ENCODE measurements at places on chromosomes 1 and 21.

DNA sequence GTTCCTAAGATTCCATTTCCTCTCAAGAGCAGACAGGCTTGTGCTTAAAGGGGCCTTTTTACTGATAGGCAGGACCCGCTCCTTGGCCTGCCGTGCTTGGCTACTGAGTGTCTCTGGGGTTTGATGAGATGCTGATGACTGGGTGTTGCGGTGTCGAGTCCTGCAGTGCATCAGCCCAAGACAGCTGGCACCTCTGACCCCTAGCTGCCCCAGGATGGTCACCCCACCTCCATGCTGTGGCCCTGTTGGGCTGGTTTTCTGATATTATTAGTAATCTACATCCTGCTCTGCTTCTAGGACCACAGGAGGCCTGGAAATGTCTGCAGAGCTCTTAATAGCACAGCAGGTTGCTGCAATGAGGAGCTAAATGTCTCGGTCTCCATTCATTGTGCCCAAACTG is 28.7 kb downstream of the LRRC71 start:
- no peak for DNase-seq

DNA sequence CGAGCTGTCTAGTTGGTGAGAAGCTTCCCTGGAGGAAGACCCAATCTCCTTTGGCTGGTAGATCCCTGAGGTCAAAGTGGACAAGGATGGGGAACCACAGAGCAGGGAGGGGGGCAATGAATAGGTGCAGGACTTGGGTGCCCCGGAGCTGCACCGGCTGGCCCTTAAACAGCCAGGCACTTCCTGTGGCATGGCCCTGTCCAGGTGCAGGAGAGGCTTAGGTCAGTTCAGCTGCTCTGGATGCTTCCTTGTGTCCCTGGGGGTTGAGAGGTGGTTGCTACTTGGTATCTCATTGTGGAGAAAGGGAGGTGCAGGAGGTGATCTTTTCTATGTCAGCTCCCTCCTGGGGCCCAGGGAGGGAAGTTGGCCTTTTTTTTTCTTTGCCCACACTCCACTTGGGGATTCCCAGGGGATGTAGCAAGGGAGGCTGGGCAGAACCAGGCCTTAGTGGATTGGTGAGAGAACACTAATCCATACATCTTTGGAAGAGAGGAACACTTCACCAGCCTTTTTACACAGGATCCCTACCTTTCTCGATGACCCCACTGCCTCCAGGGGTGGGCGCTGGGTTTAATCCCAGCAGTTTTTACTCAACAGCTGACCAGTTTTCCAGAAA is 1.2 kb upstream of the ST3GAL3 start:
- no peak for DNase-seq

- no peak for DNase-seq
Observed at GRCh38 chr1:27865821-27866220, 6.5 kb upstream of the THEMIS2 start.

- DNase-seq = no peak
Observed at GRCh38 chr1:43309405-43310025, 8.7 kb downstream of the TIE1 start.

DNA sequence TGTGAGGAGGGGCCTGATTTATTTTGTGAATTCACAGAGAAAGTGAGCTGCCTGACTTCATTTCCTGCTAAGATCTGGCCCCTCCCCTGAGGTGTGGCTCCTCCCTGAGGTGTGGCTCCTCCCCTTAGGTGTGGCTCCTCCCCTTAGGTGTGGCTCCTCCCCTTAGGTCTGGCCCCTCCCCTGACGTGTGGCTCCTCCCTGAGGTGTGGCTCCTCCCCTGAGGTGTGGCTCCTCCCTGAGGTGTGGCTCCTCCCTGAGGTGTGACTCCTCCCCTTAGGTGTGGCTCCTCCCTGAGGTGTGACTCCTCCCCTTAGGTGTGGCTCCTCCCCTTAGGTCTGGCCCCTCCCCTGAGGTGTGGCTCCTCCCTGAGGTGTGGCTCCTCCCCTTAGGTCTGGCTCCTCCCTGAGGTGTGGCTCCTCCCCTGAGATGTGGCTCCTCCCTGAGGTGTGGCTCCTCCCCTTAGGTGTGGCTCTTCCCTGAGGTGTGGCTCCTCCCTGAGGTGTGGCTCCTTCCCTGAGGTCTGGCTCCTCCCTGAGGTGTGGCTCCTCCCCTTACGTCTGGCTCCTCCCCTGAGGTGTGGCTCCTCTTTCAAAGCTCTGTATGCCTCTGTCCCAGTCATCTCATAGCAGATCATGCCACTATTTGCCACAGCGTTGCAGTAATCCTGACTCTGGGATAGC is 26.9 kb upstream of the LRRC3 start:
- DNase-seq = peak; percentile 50

DNA sequence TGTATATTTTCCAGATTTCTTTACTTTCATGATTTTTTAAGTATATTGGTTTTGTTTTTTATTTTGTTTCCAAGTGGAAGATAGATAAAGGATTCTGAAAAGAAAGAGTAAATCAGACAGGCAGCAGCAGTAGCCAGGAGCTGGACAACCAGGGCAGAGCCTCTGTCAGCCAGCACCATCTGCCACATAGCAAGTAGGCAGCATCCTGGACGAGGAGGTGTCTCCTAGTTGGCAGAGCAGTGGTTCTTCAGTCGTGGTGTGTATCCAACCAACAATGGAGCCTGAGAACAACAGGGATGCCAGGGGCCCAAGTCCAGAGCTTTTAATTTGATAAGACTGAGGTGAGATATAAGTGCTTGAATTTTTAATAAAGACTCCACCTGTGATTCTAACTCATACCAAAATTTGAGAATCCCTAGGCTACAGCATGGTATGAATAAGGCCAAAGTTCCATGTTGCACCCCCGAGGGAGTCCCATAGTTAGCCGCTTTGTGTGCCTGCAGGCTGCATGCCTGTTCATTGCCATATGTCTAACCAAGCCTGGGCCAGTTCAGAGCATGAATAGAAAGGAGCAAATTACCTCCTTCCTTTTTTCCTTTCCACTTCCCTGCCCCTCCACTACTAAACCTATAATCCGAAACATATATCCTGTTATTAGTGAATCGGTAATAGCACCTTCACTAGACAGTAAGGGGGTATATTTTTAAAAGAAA is 153.2 kb downstream of the NTNG1 start:
- DNase-seq = no peak

DNA sequence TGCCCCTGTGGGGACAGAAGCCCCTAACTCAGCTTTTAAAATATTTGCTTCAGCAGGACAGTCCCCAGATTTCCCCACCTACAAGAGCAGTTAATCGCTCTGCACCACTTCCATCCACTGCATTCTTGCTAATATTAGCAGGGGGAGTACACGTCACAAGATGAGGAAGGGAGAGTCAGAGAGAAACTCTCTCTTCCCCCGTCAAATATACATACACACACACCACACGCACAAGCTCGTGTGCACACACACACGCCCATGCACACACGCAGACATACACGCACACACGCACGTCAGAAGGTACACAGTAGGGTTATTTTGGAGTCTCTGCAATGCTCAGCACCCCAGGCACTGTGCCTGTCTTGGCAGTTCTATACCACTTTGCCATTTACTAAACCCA is 2.1 kb downstream of the CLCA1 start:
- no peak for DNase-seq

DNA sequence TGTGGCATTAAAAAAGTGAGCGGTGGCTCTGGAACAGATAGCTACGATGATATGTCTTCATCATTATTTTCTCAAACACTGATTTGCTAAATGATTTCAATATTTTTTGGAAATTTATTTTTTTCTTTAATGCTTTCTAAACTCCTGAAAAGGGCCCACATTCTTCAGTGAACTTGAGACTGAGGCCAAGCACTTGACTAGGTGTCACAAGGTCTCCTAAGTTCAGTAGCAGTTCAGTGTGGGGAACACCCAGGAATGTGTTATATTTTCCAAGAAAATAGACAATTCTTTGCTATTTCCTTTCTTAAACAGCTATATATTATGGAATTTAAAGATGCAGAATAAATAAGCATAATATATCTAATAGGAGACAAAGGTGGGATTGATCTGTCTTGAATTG is 850.9 kb downstream of the USP25 start:
- DNase-seq = no peak

- DNase-seq = no peak
Observed at GRCh38 chr1:19824541-19824940, 9.5 kb upstream of the RNF186 start.

DNA sequence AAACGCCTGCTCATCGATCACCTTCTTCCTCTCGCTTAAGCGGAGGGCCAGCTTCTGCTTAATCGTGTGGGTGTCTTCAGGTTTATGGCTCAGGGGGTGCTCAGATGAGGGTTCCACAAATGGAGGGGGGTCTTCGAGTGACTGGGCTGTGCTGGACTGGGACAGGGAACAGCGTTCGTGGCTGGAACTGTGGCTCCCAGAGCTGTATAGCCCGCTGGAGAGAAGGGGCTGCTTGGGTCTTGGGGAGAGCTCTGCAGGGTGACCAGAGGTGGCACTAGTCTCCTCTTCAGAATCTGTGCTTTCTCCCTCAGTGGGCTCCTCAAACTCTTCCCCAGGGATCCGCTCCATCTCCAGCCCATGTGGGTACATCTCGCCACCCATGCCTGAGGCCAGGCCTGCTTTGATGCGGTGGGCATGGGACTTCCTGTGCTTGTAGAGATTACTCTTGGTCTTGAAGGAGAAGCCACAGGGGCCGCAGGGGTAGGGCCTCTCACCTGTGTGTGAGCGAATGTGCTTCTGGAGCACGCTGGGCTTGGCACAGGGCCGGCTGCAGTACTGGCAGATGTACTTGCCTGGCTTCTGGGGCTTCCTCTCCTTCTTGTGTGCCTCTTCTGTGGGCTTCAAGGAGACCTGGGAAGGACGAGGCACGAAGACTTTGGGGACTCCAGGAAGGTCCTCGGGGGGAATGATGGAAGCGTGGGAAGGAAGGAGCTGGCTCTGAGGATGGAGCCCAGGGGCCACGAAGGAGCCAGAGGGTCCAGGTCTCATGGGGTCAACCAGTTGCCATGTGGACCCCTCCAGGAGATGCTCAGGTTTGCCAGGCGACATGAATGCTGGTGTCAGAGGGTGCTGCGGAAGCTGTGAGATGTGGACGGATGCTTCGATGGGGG is 99.4 kb upstream of the EDN2 start:
- no peak for DNase-seq

- no peak for DNase-seq
Observed at GRCh38 chr1:183327434-183328290, 90.5 kb downstream of the NMNAT2 start.

DNA sequence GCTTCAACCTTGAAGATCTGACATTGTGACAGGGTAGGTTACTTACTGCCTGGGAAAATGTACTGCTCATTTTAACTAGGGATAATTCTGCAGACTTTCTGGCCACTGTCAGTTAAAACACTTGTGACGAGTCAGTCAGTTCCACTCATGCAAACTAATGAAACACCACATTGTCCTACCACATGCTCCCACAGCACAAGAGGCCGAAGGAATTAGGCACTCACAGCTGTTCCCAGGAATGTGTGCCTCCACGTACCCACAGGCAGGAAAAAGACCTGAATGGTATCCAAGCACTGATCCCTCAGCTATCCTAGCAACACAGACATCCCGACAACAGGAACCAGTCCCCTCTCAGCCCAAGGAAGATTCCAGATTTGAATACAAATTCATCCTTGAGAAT is 12.3 kb downstream of the BCAR3 start:
- no peak for DNase-seq

DNA sequence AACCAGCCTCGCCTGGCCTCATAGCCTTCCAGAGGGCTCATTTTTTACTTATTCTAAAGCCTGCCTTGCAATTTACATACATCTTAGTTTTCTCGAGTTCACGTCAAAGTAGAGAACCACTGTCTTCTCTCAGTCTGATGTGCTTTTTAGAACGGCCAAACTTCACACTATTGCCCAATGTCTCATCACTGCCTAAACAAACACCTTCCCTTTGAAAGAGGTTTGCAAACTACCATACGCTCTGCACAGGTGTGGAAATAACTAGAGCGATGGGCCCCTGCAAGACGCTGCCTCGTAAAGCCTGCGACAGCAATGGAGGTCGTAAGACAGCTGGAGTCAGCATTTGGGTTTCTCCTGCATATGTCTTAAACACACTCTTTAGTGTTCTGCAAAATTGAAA is 22.6 kb downstream of the PRDM15 start:
- no peak for DNase-seq

- no peak for DNase-seq
Observed at GRCh38 chr1:239448911-239449310, 62.5 kb downstream of the CHRM3 start.

- DNase-seq = no peak
Observed at GRCh38 chr1:24119489-24119858, 7.5 kb upstream of the MYOM3 start.

DNA sequence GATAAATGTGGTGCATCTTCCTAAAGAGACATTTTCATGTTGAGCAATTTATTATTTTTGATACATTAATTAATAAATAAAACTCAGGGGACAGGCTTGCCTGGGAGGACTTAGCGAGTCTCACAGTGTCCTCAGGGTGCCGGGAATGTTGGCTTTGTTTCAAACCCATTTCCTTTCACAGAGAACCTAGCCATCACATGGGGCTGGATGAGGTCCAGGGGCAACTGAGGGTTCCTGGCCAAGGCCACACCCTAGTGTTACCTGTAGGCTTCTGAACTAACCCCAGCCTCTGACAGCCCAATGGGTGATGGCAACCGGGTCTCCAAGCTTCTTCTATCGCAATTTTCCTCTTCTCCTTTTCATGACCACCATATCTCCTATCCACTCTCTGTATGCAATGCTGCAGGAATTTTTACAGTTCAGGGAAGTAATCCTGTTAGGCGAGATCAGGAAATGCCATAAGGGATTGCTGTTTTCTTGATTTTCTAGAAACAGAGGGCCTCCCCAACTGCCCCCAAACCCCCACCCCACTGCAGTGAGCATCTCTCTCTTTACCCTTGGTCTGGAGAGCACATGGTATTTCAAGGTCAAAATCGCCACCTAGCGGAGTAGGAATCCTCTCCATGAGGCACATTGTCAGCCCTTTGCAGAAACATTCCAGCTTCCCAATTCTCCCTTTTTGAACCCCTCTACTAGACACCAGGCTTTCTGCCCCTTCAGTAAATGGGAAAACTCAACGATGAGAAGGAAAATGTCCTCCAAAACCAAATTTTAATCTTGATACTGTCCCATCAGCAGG is 22.1 kb upstream of the SMYD3 start:
- DNase-seq = no peak

DNA sequence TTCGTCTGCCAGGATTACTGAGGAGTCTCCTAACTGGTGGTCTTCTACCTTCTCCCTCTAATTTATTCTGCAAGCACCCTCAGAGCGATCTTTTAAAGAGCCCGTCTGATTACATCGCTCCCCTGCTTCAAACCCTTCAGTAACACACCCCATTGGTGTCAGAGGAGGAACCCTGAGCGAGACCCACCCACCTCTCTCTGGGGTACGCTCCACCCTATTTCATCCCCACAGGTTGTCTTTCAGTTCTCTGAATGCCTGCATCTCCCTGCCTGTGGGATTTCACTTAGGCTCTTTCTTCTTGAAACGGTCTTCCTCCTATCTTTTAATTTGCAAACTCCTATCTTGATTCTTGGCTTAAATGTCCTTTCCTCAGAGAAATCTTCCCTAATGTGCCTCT is 39.4 kb downstream of the C1orf21 start:
- no peak for DNase-seq

- no peak for DNase-seq
Observed at GRCh38 chr1:233613252-233614172, at the start of gene KCNK1. Gene KCNK1, plus strand, starts transcription at chr1:233614106. Its CDS starts 66 bp downstream, at chr1:233614172.

GRCh38 chr1:181514298-181515290 is 31.3 kb downstream of the CACNA1E start:
- DNase-seq = peak; percentile 87

All from HL-60 (cell line).